Gastrocnemius medialis (tissue), 4 donors: ENCODE measurements at places on chromosomes 7 and 10. TPM values are rescaled to one million over a fixed set of nuclear protein-coding genes. Genes with fewer than 3 reads are reported as not detected.

Gene LRRN3
- total RNA-seq, result 11.7 TPM

Gene FKBP6
- total RNA-seq, result not detected

- no peaks in the 10 kb centered on the region for H3K4me1 ChIP-seq
- H3K27me3 ChIP-seq, result no peaks in the 10 kb centered on the region
- DNase-seq, result no peak
These were observed 692.6 kb upstream of the COBL start for GRCh38 chr7:52009181-52009580.

DNA sequence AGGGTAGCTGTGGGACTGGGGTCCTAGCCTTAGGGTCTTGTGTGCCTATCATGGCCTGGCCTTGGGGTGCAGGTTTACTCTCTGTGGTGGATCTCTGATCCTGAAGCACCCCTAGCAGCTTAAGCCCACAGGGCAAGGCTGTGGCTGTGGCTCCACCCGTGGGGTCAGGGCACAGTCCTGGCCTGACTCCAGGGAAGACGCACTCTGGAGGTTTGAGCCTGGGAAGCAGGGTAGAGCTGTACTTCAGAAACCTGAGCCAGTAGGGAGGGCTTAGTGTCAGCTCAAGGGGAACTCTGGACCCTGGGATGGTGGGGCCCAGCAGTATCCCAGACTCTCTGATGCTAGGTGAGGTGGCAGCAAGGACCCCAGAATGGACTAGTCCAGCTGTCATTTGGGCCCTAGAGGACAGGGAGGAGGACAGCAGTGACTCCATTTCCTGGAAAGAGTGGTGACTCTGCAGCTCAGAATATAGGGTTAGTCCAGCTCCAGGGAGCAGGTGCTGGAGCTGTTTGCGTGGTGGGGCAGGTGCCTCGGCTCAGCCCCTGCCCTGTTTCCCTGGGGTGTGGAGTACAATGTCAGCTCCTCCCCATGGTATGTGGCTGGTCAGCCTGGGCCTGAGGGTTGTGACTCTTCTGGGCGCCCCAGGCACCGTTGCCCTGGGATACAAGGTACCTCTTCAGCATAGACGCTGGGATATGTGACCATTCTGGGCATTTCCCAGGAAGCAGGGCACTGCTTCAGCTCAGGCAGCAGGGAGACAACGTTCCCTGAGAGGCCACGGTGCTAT, 15.8 kb downstream of the GTPBP4 start:
- no peak overlapping the region for H3K4me3 ChIP-seq
- H3K27me3 ChIP-seq, result no peaks in the 10 kb centered on the region
- no peak for DNase-seq
- peaks cover 99% of the 10 kb centered on the region for H3K36me3 ChIP-seq

GRCh38 chr7:49001610-49002033, 77.3 kb downstream of the CDC14C start:
- H3K27ac ChIP-seq, result no peak overlapping the region
- H3K36me3 ChIP-seq, result no peaks in the 10 kb centered on the region
- H3K27me3 ChIP-seq, result no peaks in the 10 kb centered on the region
- DNase-seq, result no peak
- H3K4me3 ChIP-seq, result no peak overlapping the region

DNA sequence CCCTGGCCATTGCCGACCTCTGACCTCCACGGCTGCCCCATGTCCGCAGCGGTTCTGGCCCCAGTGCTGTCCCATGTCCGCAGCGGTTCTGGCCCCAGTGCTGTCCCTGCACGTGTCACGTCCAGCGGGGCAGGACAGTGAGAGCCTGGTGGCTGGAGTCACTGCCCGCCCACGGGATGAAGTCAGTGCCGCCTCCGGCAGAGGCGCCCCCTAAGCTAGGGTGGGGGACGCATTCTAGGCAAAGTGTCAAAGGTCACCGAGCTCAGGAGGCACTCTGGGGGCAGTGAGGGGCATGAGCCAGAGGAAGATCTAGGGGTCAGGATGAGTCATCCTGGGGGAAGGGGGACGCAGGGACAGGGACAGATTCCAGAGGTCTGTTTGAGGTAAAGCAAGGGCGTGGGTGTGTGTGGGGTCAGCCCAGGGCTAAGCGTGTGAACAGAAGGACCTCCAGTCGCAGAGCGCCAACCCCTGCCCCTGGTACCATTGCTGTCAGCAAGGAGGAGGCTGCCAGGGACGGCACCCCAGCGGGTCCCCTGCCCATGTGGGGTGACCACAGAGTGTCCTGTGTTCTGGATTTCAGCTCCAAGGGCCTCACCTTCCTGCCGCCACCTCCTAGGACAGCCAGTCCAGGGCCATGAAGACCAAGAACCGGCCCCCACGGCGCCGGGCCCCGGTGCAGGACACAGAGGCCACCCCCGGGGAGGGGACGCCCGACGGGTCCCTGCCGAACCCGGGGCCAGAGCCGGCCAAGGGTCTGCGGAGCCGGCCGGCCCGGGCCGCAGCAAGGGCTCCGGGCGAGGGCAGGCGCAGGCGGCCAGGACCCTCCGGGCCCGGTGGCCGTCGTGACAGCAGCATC, 665 bp downstream of the BHLHA15 start:
- no peak overlapping the region for H3K4me3 ChIP-seq
- no peak for DNase-seq
- H3K27ac ChIP-seq, result no peak overlapping the region
- H3K27me3 ChIP-seq, result peaks cover 11% of the 10 kb centered on the region
- peaks cover 6% of the 10 kb centered on the region for H3K36me3 ChIP-seq
- no peaks in the 10 kb centered on the region for H3K4me1 ChIP-seq

- no peak for DNase-seq
- no peaks in the 10 kb centered on the region for H3K27me3 ChIP-seq
- no peaks in the 10 kb centered on the region for H3K36me3 ChIP-seq
- H3K4me3 ChIP-seq, result peak overlapping the region; percentile 26
These were observed 90.9 kb downstream of the NEURL1 start for GRCh38 chr10:103584216-103585010.

GRCh38 chr7:3200504-3200903, 100.5 kb upstream of the SDK1 start:
- DNase-seq, result no peak
- no peaks in the 10 kb centered on the region for H3K27me3 ChIP-seq
- no peak overlapping the region for H3K27ac ChIP-seq
- no peak overlapping the region for H3K4me3 ChIP-seq
- H3K36me3 ChIP-seq, result no peaks in the 10 kb centered on the region
- no peaks in the 10 kb centered on the region for H3K4me1 ChIP-seq
